ENCODE measurements at places on chromosomes 3 and 15. TPM values are rescaled to one million over a fixed set of nuclear protein-coding genes. Genes with fewer than 3 reads are reported as not detected.

DNA sequence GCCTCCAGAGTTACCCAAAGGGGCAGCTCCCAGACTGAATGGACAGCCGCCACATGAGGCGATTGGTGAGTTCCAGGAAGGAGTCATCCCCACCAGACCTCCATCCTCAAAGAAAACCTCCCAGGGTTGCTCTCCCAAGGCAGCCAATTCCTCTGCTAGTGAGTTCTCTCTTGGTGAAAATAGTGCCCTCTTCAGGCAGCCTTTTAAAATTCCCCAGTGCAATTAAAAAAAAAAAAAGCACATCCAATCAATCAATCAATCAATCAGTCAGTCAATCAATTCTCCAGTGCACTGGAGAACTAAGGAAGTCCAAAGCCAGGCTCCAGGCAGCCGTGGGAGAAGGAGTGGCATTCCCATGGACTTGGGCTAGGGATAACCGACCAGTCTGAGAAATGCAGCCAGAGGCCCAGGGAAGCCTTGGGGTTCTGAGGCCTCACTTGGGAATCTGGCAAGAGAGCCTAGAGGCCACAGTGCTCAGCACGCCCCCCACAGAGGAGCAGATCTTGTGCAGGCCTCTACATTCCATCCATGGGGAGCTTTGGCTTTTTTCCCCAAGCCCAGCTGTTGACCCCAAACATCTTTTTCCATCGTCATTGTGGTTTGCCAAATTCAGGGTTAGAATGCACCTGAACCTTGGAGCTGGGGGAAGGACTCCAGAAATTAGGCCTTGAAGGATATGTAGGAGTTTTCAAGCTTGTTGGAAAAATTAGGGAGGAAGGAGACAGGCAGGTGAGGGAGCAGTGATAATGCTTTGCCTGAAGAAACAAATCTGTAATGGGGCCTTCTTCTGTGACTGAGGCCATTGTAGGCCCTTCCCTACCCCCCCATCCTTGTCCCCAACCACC is 4.8 kb downstream of the PAQR5 start:
- peak overlapping the region; percentile 96 for H3K27ac ChIP-seq
- H3K36me3 ChIP-seq, result no peaks in the 10 kb centered on the region
- H3K4me3 ChIP-seq, result no peak overlapping the region

DNA sequence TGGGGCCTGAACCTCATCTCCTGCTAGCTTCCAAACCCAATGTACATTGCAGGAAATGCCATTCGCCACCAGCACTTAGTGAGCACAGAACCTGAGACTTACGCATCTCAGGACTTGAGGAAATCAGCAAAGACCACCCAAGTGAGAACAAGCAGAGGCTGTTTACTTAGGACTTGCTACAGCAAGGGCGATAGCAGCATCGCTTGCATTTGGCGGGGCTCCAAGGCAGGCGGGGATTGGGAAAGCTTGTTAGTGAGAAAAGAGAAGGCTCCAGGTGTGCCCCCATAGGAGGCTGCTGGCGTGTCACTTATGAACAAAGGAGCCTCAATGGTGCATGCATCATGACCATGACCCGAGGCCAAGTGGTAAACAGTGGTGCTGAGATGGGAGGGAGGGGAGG is 19.7 kb downstream of the SLC6A20 start:
- no peaks in the 10 kb centered on the region for H3K4me1 ChIP-seq
- no peak overlapping the region for H3K4me3 ChIP-seq
- DNase-seq, result peak; percentile 57
- no peaks in the 10 kb centered on the region for H3K27me3 ChIP-seq
- no peaks in the 10 kb centered on the region for H3K36me3 ChIP-seq

- no peak for DNase-seq
- no peaks in the 10 kb centered on the region for H3K27me3 ChIP-seq
- H3K4me1 ChIP-seq, result no peaks in the 10 kb centered on the region
- H3K4me3 ChIP-seq, result no peak overlapping the region
- H3K36me3 ChIP-seq, result no peaks in the 10 kb centered on the region
Measured at GRCh38 chr3:129035360-129036221, 25.0 kb upstream of the GP9 start.

NPAP1 gene
- total RNA-seq, result 0.19 TPM

DNA sequence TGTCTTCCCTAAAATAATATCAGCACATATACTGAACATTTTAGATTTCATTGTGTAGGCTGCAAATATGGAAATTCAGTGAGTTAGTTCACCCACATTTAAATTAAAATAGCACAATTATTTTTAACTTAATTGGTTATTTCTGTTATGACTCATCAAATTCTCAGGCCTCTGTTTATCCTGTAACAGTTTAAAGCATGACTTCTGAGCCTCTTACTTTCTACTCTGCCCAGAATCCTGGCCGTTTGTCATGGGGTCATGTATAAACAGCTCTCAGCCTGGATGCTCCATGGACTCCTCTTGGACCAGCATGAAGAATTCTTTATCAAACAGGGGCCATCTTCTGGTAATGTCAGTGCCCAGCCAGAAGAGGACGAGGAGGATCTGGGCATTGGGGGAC is 12.2 kb downstream of the TUBGCP4 start:
- no peak for DNase-seq
- no peaks in the 10 kb centered on the region for H3K27me3 ChIP-seq
- H3K36me3 ChIP-seq, result peaks cover 5% of the 10 kb centered on the region

DNA sequence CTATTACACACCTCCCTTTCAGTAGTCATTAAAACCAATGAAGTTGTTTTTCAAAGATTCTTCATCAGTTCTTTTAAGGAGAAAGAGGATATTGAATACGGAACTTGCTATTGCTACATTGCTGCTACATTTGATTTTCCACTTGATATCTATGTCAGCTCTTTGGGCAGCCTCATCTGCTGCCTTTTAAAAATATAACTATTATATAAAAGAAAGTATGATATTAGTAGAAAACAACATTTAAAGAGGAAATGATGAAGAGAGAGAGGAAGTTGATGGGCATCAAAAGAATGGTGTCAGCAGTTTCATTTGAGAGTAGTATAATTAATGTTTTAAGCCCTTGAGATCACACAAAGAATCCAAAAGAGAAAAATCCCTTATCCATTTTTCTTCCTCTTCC is 171.4 kb downstream of the NFKBIZ start:
- H3K4me1 ChIP-seq, result no peaks in the 10 kb centered on the region
- H3K27ac ChIP-seq, result no peak overlapping the region
- no peak for DNase-seq
- no peak overlapping the region for H3K4me3 ChIP-seq
- no peaks in the 10 kb centered on the region for H3K36me3 ChIP-seq

DNA sequence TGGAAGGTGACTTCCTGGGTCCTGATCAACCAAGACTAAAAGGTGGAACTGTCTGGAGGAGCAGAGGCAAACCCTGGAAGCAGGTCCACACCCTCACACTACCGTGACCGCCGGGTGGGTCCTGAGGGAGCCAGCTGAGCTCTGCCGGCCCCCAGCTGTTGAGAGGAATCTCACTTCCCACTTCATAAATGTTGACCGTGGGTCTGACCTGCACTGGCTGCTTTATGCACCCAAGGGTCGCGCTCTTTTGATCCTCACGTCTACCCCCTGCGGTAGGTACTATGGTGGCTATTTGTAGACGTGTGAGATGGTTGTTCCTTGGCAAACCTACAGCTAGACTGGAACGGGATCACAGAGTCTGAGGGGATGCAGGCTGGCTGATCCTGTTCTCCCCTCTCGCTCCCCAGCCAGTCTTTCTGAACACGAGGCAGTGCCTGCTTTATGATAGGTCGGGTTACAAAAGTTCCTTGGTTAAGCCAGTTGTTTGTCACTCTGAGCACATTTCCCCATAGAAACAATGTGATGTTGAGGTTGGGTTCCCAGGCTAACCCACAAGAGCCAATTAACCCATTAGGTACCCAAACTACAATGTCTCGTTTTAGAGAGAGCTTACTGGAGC is 113.0 kb upstream of the ETV5 start:
- no peaks in the 10 kb centered on the region for H3K4me1 ChIP-seq
- H3K27ac ChIP-seq, result no peak overlapping the region
- no peaks in the 10 kb centered on the region for H3K27me3 ChIP-seq
- no peaks in the 10 kb centered on the region for H3K36me3 ChIP-seq

SYNPR gene
- not detected for total RNA-seq

CACNA2D3 gene
- 11.2 TPM for total RNA-seq

RPL32 gene
- total RNA-seq, result 1,227 TPM

- no peaks in the 10 kb centered on the region for H3K36me3 ChIP-seq
- DNase-seq, result no peak
- no peaks in the 10 kb centered on the region for H3K4me1 ChIP-seq
- H3K27me3 ChIP-seq, result no peaks in the 10 kb centered on the region
Measured at GRCh38 chr3:36362973-36363372, 17.3 kb upstream of the STAC start.

All from kidney (tissue), 22 donors.